ENCODE measurements at places on chromosomes 7 and 10.

GRCh38 chr10:113859261-113859660, 4.8 kb downstream of the NHLRC2 start:
- no peak for DNase-seq

DNA sequence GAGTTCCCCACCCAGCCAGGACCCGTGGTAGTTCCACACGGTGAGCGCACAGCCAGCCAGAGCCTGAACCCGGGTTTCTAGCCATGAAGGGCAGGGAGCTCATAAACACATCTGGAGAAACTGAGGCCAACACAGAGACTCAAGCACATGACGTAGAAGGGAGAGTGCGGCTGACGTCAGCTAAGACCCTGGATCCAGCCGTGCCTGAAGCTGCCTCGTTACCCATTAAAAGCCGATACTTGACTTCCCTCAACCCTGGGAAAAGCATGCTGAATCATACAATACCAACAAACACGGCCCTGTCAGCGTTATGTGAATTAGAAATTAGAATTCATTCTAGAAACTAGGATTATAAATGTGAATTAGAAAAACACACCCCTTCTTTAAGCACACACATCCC, 65.2 kb upstream of the PDGFA start:
- DNase-seq, result no peak

GRCh38 chr10:80182986-80183385, 22.4 kb downstream of the ANXA11 start:
- no peak for DNase-seq

GRCh38 chr7:140607441-140607989, 33.1 kb downstream of the DENND2A start:
- DNase-seq, result no peak

DNA sequence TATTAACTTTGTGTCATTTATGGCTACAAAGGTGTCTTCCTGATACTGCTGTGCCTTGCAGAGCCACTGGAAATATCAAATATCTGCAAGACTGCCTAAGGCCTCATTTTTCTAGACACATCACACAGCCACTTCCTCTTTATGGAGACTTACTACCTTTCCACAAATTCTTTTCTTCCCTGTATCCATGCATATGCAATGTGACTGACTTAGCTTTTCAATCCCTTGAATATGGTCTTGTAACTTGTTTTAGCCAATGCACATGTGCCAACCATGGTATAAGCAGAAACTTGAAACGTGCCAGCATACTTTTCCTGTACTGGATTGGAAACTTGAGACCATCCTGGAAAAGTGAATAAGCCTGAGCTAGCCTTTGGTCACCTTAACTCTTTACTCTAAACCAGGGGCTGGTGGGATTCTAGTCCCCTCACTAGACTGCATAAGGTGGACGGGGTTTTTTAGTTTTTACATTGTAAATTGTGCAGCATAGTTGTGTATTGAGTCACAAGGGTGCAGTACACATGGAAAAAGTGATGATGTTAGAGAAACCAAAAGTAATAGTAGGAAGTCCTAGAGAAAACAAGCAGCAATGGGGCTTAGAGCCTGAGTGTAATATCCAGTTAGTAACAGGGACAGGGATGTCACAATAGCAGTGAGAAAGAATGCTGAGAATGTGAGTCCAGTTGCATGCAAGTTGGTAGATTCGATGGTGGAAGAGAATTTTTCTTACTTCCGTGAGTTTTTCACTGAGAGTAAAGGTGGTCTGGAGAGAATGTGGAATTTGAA, 879.5 kb downstream of the SORCS1 start:
- no peak for DNase-seq

DNA sequence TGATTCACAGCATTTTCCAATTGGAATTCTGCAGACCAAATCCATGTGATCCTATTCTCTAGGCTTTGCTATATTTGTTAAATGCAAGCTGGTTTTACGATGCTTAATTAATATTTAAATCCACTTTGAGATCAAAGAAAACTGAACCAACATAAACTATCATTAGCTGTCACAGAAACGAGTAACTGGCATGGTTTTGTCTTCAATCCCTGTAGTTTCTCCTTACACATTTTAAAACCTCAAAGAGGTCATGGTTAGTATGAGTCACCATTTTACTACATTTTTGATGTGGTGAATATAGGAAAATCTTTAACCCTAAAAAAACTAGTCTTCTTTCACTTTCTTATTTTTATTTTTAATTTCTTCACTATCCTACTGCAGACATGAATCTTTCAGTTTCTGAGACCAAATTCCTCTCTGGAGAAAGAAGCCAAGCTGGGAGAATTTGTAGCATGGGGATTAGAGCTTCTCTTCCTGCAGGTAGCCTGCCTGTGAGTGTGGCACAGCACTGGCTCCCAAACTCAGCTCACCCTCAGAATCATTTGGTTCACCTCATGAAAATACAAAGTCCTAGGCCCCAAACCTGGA, 8.7 kb upstream of the LIPM start:
- no peak for DNase-seq

GRCh38 chr10:62264702-62265436, 3.8 kb downstream of the RTKN2 start:
- no peak for DNase-seq

GRCh38 chr10:24114556-24114955, 94.4 kb upstream of the KIAA1217 start:
- DNase-seq, result no peak

- DNase-seq, result no peak
Observed at GRCh38 chr7:150338166-150338829, 3.1 kb downstream of the RARRES2 start.

DNA sequence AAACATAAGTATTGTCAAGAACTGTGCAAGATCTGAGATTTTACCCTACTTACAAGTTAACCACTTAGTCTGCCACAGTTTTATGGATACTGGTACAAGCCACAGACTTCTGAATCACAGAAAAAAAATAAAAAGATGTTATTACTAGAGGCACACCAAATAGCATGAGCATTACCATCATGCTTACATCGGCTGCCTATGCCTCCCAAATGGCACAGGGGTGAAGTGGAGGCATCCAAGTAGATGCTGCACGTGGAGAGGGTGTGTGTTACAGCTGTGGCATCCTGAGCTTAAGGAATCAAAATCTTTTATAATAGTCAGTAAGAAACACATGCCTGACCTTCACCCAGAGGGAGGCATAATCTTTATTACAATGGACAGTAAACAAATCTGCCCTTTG, 207.8 kb downstream of the TFEC start:
- DNase-seq, result no peak

- no peak for DNase-seq
Observed at GRCh38 chr10:93718937-93719725, 16.7 kb upstream of the FRA10AC1 start.

GRCh38 chr7:45863715-45864114, 9.2 kb downstream of the CCDC201 start:
- no peak for DNase-seq

GRCh38 chr7:106047818-106048705, 64.0 kb downstream of the SYPL1 start:
- DNase-seq, result no peak

- DNase-seq, result no peak
Observed at GRCh38 chr7:143929224-143929920, 5.7 kb upstream of the OR2F2 start.

DNA sequence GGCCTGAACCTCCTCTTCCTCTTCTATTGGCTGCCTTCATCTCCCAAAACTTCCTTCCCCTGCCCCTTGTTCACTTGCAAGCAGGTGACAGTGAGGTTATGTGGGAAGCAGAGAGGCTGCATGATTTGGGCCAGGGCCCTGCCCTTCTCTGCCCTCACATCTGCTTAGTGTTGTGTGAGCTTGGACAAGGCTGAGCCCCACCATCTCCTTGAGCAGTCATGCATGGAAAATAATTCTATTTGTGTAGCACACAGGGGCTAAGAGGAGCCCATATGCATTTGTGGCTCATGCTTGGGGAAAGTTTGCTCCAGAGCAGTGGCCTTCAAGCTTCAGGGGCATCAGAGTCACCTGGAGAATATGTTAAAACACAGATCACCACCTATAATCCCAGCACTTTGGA, 26.8 kb upstream of the AQP1 start:
- no peak for DNase-seq

GRCh38 chr10:44382131-44382858, 2.6 kb downstream of the CXCL12 start:
- DNase-seq, result no peak

GRCh38 chr10:84310470-84310869, 17.9 kb upstream of the CCSER2 start:
- no peak for DNase-seq

DNA sequence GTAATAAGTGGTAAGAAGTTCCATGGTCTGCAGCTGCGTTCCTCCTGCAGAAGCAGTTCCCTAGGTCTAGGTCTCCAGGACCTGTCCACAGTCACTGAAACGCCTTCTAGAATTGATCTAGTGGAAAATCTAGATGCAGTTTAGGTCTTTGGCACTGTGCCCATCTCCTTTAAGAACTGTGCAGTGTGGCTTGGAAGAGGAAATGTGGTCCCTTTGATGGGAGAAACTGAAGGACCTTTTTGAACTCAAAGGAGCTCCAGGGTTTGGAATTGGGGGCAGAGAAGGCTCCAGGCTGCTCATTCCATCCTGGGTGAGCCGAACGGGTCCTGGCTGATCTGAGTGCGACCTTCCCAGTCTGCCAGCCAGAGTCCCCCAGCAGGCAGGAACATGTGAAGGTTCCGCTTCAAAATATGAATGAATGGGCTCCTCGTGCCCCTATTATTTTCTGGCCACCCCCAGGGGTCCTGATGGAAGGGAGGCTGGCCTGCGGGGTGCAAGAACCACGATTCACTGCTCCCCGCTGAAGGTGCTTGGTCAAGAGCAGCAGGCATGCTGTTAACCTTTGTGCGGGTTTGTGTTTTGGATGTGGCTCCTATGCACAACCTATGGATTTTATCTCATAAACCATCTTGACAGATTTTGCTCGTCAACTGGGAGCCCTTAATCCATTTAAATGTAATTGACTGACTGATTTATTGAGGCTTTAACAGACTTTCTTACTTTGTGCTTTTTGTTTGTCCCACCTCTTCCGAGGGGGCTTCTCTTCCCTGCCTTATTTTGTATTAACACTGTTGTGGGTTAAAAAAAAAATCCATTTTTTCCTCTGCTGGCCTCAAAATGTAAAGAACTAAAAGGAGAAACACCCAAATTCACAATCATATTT, 36.7 kb downstream of the ZNF467 start:
- DNase-seq, result no peak

GRCh38 chr7:8211725-8212096, 50.3 kb downstream of the ICA1 start:
- no peak for DNase-seq

GRCh38 chr7:67771846-67772605, 775.4 kb downstream of the TYW1 start:
- DNase-seq, result no peak

DNA sequence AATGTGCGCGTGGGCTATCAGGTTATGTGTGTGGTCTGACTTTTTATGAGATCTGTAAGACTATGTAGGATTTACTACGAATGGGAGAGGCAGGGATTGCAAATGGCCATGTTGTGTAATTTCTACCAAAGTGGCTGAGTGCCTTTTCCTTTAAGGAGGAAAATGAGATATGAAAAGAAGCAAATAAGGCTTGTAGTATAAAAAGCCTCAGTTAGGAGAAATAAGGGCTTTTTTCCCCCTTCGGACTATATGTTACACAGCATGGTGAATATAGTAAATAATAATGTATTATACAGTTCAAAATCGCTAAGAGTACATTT, 447 bp upstream of the GPAM start:
- no peak for DNase-seq

GRCh38 chr7:86947929-86948328, 111.5 kb downstream of the ELAPOR2 start:
- DNase-seq, result no peak

GRCh38 chr10:71152043-71152442, 60.3 kb upstream of the UNC5B start:
- no peak for DNase-seq

GRCh38 chr7:68250143-68250542, 1253.5 kb downstream of the TYW1 start:
- no peak for DNase-seq

GRCh38 chr7:137073571-137074325, 205.3 kb downstream of the CHRM2 start:
- DNase-seq, result no peak
